ENCODE measurements at places on chromosomes 2 and 18.

- peak; percentile 72 for DNase-seq
These were observed 550.3 kb upstream of the HS6ST1 start for GRCh38 chr2:128868686-128869551.

DNA sequence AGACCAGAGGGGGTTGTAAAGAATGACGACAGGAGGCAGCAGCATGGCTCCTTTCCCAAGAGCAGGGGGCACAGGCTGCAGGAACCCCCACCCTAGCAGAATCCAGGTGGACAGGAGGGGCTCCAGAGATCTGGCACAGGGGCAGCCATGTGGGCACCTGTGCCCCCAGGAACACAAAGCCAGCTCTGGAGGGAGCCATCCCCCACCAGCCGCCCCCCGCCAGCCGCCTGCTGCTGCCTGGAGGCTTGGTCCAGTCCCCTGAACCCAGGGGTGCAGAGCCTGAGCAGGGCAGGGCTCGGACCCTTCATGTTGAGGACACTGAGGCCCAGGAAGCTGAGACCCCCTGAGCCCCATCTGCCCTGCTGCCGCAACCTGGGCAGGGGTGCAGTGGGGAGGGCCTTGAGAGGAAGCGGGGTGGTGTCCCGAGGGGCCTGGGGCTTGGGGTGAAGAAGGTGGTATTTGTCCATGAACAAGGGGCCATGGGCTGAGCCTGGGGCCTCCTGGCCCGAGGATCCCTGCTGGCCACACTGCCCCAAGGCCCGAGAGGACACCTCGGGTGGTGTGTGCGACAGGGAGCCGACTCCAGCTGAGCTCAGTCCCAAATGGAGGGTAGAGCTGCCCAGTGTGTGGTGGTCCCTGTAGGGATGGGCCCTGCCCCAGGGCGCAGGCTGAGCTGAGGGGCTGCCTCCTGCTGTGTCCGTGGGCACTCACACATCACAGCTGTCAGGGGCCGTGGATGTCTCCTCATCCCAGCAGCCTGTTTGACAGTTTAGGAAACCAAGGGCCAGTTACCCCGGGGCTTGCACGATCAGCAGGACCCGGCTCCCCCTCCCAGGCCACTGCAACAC is 39.8 kb upstream of the SNED1 start:
- no peak for DNase-seq

DNA sequence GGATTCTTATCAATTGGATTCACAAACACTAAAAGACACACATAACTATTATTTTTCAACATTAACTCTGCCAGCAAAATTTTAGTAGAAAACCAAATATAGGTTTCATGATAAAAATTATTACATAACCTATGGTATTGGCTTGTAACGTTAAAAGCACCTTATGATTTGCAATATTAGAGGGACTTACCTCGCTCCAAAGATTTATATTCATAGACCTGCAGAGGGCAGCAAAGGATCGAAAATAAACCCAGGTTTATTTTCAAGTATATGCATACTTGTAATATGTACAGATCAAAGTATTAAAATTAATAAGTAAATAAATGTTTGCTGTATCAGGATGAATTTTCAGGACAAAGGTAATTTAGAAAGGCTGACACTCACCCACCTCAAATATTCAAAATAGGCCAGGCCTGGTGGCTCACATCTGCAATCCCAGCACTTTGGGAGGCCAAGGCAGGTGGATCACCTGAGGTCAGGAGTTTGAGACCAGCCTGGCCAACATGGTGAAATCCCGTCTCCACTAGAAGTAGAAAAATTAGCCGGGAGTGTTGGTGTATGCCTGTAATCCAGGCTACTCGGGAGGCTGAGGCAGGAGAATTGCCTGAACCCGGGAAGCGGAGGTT is 45.3 kb downstream of the LRPPRC start:
- peak; percentile 27 for DNase-seq

DNA sequence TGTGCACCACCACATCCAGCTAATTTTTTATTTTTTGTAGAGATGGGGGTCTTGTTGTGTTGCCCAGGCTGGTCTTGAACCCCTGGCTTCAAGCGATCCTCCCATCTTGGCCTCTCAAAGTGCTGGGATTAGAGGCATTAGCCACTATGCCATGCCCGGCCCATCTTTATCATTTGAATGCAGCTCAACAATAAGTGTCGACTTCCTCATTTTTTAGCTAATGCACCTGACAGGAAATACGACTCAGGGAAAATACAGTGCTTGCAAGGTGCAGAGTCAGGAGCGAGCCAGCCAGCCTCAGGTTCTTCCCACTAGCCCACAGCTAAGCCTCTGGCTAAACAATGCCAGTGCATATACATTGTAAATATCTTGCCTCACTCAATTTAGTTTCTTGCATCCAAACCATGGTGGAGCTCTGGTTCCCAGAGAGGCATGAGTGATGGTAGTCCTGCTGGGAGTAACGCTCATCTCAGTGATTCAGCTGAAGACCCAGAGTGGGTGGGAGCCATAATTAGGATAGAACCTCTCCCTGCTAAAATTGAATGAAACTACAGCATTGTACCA is 135.0 kb downstream of the TGIF1 start:
- DNase-seq, result no peak

GRCh38 chr2:54469484-54470053 is 13.4 kb downstream of the SPTBN1 start:
- no peak for DNase-seq

- no peak for DNase-seq
These were observed 17.2 kb downstream of the SPEG start for GRCh38 chr2:219451661-219452360.

DNA sequence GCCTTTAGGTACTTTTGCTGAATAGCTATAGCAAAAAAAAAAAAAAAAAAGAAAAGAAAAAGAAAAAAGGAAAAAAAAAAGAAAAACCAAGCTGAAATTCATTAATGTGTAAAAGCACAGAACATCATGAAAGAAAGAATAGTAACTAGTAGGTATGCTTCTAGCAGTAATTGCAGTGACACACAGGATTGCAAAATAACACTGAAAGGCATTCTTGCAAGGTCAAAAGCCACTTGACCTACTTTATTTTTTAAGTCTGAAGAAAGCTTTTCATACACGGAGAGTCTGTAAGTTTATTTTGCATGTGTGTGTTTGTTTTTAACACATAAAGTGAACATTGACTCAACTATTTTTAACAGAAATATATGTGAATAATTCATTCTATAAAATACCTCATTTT is 54.4 kb downstream of the DOK6 start:
- DNase-seq, result no peak

DNA sequence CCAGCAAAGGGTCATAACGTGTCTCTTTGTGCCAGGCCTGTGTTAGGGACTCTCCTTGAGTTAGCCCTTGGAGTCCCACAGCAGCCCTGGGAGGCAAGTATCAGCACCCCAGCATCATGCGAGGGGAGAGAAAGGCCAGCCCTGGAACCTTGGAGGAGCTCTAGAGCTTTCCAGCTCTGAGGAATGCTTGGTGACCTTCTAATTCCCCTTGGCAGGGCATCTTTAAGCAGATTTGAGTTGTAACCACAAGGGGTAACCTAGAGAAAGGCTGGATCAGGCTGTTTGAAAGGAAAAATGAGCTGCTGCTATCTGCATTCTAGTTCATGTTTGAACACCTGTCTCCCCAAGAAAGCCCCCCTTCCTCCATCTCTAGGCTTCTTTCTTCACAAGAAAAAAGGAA is 23.8 kb upstream of the ODC1 start:
- DNase-seq, result no peak

- DNase-seq, result no peak
These were observed 355.6 kb downstream of the TNS1 start for GRCh38 chr2:217647226-217647625.

DNA sequence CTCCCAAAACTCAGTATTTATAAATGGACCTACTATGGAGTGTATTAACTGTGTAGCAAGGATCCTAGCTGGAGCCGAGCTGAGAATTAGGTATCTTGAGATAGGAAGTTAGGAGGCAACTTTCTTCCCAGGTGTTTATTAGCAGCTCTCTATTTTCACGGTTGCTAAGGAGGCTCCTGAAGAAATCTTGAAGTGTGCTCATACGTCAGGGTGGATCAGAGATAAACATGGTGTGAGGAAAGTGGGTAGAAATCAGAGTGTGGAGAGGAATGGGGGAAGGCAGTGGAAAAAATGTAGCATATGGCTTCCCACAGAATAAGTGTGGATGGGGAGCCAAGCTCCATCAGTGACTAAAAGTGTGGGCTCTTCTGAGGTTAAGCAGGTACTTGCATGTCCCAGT is 104.3 kb downstream of the ABCA12 start:
- DNase-seq, result no peak

DNA sequence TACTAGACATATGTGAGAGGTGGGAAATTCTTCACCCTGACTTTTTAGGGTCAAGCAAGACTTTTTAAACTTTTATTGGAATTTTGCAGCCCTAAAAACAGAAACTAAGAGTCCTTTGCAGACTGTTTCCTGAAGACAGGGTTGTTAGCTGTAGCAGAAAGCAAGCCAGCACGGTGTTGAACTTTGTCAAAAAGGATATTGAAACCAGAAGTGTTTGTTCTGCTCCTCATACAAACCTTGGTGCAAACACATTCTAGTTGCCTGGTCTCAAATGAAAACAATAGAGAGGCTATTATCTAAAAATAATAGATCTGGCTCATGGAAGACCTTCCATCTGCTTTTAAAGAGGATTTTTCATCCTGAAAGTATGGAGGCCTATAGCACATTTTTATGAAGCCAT is 65.8 kb upstream of the IGFBP5 start:
- no peak for DNase-seq

GRCh38 chr2:102301867-102302362 is 9.4 kb upstream of the IL1RL1 start:
- DNase-seq, result peak; percentile 24

DNA sequence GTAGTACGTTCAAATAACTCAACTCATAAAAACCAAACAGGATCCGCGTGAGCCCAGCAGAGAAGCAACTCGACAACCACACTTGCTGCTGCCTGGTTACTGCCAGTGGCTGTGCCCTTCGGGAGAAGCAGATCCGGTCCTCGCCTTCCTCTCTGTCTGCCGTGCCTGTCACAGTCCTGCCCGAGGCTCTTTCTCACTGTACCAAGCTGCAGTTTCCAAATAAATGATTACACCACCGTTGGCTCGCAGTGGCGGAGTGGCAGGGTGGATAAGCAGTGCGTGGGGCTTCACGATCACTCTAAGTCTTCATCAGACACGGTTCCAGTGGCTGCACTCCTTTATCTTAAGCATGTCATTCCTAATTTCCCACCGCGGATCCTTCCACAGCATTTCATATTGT is 26.1 kb upstream of the SALL3 start:
- no peak for DNase-seq

- peak; percentile 93 for DNase-seq
These were observed 92.6 kb downstream of the ACTR2 start for GRCh38 chr2:65320042-65320725.

DNA sequence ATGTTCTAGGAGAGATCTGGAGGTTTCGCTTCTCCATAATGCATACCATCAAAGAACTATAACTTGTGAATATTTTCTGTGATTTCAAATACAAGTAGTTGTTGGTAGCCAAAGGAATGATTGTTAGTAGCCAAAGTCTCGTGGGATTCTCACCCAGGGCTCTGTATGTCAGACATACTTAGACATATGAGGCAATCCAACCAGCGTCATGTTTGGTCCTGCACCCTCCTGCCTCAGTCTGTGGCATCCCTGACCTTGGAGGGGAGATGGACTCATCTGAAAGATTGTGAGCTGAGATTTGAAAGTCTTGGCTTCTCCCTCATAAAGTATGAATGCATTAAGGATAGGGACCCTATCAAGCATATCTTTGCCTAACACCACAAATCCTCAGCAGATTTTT is 81.2 kb downstream of the CTIF start:
- peak; percentile 46 for DNase-seq

GRCh38 chr2:235845245-235845644 is 322.9 kb downstream of the GBX2 start:
- no peak for DNase-seq

- no peak for DNase-seq
These were observed 18.8 kb downstream of the ANKRD29 start for GRCh38 chr18:23643815-23644490.

- no peak for DNase-seq
These were observed 74.9 kb upstream of the MBOAT2 start for GRCh38 chr2:9078405-9078804.

DNA sequence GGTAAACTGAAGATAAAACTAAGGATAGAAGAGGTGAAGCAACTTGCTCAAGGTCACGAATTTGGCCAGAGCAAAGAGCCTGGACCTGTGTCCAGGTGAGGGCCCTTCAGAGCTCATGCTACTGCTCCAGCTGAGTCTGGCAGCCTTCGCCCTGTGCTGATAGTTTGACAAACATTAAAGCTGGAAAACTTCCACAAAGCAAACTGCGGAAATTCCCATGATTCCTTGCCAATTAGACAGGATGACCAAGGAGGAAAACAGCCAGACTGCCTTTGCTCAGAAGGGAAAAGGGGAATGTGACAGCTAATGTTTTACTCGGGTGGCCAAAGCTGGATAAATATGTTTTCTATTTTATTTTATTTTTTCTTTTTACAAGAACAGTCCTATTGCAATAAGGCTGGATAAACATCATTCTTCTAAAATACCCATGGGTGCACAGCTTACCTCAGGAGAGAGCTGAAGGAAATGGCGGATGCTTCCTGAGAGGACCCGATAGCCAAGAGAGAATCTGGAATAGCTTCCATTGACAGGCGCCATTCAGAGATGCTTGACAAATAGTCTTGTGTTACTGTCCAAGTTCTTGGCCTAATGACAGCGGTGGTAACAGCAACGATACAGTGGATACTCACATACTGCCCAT is 5.3 kb upstream of the CTAGE1 start:
- peak; percentile 75 for DNase-seq

- no peak for DNase-seq
These were observed 4.8 kb upstream of the TTC39C start for GRCh38 chr18:24009651-24010333.

GRCh38 chr18:22545066-22545760 is 127.5 kb upstream of the CTAGE1 start:
- no peak for DNase-seq

DNA sequence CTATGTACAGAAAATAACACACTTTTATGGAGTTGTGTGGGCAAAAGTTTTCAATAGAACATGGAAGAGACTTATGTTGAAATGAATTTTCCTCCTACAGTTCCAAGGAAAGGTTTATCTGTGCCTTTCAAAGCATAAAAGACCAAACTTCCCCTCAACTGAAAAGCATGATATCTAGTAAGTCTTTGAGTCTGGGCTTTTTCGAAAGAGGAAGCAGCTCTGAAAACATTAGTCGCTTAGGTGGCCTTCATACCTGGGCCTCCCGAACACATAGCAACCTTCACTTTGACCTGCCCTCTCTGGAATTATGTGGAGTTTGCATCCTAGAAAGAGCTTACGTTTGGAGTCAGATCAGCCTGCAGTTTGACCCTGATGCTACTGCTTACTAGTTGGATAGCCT is 4.8 kb upstream of the CAPN14 start:
- no peak for DNase-seq

DNA sequence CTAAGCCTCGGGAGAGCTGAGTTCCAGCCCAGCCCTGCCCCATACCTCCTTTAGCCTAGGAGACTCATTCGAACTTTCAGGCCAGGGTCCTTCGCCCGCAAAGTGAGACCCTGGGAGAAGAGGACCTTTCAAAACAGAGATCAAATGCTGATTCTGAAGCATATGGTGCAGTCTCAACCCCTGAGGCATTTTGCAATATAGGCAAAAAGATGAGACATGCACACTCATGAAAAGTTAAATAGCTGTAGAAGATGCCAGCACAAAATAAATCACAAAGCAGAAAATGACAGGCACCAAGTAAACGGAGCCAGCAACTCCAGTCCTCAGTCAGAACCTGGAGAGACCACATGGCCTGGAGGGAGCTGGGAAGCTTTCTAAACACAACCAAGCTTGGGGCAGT is 542.7 kb upstream of the RAB6C start:
- DNase-seq, result no peak

Data from fibroblast of skin of abdomen (primary cell).